ENCODE measurements at places on chromosomes 7 and 10.

DNA sequence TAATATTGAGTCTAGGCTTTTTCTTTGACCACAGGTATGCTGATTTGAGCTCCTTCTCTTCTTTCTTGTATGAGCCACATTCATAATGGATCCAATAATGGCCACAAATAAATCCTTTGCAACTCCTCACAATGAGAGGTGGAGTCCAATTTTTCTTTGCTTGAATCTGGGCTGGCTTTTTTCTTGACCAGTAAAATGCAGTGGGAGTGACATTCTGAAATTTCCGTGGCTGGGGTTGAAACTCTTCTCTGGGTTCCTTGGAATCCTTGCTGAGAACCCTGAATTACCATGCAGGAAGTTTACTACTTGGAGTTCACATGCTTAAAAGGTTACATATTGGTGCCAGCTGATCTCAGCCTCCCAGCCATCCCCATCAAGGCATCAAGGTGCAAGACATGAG lies 22.4 kb upstream of the FAM180A start:
- DNase-seq = no peak

GRCh38 chr7:90621125-90621746 lies 25.1 kb downstream of the CDK14 start:
- DNase-seq = no peak

- no peak for DNase-seq
These were observed 603.5 kb downstream of the ARL4A start for GRCh38 chr7:13290975-13291374.

- no peak for DNase-seq
These were observed 182.6 kb downstream of the PON1 start for GRCh38 chr7:95141755-95142154.

DNA sequence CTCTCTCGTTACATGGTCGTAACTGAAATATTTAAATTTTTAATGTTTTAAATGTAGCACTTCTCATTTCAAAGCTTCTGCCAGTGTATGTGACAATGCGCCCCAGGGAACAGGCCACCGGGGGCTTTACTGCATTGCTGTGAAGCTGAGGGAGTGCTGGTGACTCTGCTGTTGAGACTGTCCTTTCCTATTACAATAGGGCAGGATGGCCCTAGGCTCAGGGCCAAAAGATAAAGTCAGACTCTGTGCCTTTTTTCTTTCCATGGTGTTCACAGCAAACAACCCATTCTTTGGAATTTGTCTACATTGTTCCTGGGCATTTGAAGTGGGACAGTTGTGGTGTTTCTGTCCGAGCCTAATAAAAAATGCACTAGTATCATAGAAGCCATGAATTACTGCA lies 107.3 kb downstream of the GALNT11 start:
- DNase-seq = no peak

GRCh38 chr10:11236234-11236633 lies 218.6 kb downstream of the CELF2 start:
- no peak for DNase-seq

DNA sequence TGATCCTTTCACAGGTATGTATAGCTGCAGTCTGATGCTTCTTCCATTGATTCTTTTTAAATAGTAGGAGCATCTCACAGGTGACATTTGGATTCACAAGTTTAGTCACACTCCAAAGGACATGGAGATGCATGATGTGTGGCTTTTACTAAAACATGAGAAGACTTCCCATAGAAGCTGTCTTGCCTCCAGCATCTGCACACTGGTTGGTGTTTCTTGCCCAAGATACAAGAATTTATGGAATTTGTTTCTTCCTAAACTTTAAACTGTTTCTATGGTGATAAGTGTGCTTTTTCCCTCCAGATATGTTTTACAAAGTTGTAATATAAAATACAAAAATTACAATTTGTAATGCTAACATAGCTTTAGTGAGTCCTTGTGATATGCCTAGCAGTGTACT lies 24.2 kb downstream of the ADIRF start:
- DNase-seq = no peak

GRCh38 chr7:147894271-147894670 lies 696.3 kb upstream of the C7orf33 start:
- no peak for DNase-seq

- no peak for DNase-seq
These were observed 153.4 kb downstream of the SGMS1 start for GRCh38 chr10:50470345-50470744.

GRCh38 chr10:96636551-96636950 lies 49.7 kb upstream of the TM9SF3 start:
- DNase-seq = no peak

GRCh38 chr10:119415536-119416503 lies 126.7 kb downstream of the RGS10 start:
- no peak for DNase-seq

DNA sequence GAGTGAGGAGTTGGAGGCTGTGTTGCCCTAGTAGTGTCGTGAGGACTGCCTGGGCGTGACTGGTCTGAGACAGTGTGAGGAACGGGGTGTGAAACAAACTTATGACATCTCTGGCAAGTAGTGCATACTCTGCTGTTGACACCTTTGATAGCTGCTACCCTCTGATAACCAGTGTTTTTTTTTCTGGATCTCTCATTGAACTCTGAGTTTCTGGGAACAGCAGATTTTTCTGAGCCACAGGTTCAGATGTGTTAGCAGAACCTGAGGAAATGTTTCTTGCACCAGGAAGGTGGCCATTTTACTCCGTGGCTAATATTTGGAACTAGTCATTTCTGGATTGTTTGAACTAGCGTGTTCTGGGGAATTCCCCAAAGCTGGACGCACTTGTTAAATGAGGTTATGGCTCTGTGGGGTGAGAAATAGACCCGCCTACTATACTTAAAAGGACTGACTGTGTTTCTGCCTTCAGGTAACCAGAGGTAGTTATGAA lies 52.9 kb downstream of the AUTS2 start:
- no peak for DNase-seq

DNA sequence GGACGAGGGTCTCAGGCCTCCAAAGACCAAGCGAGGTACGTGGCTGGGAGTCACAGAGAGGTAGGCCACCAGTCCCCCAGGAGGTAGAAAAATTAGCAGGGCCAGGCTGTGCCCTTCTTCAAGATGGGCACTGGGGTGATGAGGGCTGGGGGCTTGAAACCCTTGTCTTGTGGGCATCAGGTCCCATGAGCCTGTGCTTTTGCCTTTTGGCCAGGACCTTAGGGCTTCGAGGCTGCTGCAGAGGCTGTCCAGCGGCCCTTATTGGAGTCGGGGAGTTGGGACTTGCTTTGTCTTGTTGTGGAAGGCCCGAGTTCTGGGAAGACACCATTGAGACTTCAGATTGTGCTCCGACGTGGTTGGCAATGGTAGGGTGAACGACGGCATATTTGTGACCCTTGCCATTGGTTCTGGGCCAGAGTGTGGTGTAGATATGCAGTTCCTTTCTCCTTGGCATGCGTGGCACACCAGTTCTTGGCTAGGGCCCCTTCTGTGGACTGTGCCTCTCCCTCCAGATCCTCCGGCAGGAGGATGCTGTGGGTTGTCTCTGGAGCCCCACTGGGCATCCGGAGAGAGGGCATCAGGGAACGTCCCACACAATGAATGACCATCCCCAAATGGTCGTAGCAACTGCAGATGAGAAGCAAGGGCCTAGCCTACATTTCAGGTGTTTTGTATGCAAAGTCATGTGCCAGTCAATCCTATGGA lies 931 bp downstream of the SH2D4B start:
- no peak for DNase-seq

- DNase-seq = no peak
These were observed 23.7 kb upstream of the TNKS2 start for GRCh38 chr10:91774571-91774970.

DNA sequence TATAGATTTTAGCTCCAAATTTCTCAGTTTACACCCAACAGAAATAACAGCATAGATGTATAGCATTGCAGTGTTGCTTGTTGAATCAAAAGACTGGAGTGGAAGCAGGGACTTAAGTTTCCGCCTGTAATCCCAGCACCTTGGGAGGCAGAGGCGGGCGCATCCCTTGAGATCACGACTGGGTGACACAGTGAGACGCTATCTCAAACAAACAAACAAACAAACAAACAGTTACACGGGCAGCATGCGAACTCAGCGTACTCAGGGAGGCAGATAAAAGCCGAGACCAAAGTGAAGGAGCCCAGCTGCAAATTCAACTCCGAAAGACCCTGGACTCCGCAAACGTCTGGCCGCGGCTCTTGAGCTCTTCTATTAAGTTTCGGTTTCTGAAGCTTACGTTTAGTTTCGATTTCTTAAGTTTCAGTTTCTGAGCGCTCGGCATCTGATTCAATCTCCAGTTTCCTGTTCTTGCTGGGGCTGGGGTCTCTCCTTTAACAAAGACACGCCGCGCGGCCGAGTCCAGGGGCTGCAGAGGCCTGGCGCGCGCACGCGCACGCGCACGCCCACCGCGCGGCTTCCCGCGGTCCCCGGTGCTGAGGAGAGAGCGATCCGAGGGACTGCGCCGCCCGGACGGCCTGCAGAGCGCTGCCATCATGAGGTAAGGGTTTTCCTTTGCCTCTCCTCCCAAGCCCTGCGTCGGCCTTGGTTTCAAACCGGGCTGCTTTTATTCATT lies at the start of gene IFIT5:
Gene IFIT5, plus strand, starts transcription at position 423 of the 733 bp plus-strand sequence. Its CDS starts 231 bp downstream, at position 654.
- peak; percentile 47 for DNase-seq

GRCh38 chr7:50336894-50337703 lies 32.6 kb downstream of the IKZF1 start:
- no peak for DNase-seq

- no peak for DNase-seq
These were observed 93.0 kb downstream of the PCDH15 start for GRCh38 chr10:54708021-54708420.

- peak; percentile 19 for DNase-seq
These were observed 197.4 kb downstream of the RNLS start for GRCh38 chr10:88385601-88386203.

GRCh38 chr7:150368096-150368883 lies at the start of gene REPIN1:
TSS of gene REPIN1 (plus strand) at chr7:150368822. CDS start at chr7:150369712, 890 bp downstream.
- DNase-seq = peak; percentile 62

DNA sequence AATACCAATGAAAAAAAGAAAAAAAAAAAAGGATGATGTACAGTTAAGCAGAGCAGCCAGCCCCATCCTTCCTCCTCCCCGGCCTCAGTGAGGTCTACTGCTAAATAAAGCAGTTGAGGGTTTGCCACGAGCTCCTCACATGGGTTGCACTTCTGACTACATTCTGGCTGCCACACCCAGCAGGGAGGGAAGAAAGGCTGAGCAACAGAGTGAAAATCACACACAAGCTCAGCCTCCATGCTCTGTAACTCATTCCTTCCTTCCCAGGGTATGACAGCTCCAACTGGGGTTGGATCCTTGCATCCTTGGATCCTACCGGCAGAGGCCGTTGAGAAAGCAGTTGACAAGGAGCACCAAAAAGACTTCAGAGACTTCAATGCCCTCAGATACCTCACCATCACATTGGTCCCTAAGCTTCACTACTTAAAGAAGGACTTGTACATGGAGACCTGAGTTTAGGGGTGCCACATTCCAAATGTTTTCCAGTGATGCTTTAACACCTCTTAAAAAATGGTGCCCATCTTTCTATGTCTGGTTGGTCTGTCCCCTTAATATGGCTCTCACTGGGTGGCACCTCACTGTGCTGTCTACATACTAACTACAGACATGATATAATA lies 52.9 kb upstream of the PIK3CG start:
- no peak for DNase-seq

- DNase-seq = no peak
These were observed 94.3 kb upstream of the ITGB1 start for GRCh38 chr10:33052263-33052875.

DNA sequence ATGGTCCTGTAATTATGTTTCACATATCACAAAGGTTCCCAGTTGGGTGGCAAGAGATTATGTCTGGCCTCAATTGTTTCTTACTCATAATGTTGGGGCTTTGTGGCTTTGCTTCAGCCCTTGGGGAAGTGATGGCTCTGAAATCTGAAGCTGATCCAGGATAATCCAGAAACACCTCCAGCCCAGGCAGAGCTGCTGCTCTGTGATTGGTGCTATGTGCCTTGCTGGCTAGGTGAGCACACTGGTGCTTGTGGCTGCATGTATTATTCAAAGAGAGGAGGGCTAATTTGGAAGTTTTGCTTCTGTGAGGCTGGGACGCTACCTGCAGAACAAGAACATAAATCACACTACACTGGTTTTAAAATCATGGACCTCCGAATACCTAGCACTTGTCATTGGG lies 346.6 kb upstream of the MGMT start:
- DNase-seq = no peak

DNA sequence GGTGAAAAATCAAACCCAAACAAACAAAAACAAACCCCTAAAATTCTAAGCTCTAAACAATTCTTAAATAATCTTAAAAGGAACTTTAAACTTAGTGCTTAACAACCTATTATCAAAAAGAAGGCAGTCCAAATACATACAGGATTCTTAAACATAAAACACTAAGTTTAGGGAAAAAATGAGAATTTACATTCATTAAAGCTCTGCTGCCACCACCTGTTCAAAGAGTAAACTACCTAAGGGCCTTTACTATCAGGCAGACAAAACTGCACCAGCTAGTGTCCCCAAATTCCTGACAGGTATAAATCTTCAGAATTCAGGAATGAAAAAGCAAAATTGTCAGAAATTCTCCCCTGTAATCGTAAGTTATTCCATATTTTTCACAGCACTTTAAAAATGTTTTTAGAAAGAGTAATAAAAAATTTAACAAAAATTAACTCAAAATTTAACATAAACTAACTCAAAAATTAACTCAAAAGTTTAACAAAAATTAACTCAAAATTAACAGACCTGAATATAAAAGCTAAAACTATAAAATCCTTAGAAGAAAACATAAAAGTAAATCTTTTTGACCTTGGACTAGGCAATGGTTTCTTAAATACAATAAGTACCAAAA lies 55.1 kb downstream of the PDZD8 start:
- no peak for DNase-seq

Data from activated CD8-positive, alpha-beta memory T cell treated with anti-CD3 and anti-CD28 coated beads for 1 hour (primary cell).